ENCODE measurements at places on chromosomes 13 and 19.

GRCh38 chr13:48275507-48275906, 28.0 kb upstream of the RB1 start:
- H3K4me3 ChIP-seq: no peak overlapping the region
- H3K27me3 ChIP-seq: no peaks in the 10 kb centered on the region
- H3K36me3 ChIP-seq: peaks cover 3% of the 10 kb centered on the region

DNA sequence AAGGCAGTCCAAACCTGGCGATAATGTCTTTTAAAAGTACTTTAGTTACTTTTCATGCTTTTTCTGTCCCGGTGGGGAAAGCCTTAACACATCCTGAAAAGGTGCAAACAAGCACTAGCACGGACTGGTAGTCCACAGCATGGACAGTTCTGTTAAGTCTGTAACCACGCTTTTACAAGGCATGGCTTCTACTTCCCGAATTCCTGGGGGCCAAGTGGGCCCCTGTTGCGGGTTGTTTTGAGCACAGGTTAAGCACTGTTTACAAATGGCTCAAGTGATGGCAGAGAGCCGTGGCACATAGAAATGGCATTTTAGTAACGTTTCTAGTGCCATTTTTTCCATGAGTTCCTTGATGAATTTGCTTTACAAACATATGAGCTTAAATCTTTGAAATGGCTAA, 37.6 kb downstream of the ZNF493 start:
- H3K27me3 ChIP-seq: no peaks in the 10 kb centered on the region
- H3K36me3 ChIP-seq: peaks cover 9% of the 10 kb centered on the region
- no peaks in the 10 kb centered on the region for H3K4me1 ChIP-seq
- DNase-seq: no peak
- H3K27ac ChIP-seq: no peak overlapping the region

DNA sequence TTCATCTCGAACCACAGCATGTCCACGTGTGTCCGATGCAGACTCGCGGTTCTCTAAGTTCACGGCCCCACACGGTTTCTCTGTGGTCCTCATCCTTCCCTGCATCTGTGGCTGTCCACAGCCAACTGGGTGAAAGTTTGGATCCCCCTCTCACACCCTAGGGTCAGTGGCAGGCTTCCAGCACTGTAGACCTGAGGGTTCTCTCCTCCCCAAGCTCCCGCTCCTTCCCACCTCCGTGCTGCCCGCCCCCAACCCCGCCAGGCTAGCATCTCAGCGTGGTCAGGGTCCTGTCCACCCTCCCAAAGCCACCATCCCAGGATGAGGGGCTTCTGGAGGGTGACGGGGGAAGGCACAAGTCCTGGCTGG, 3.0 kb downstream of the ANGPTL4 start:
- H3K4me3 ChIP-seq: no peak overlapping the region
- H3K27me3 ChIP-seq: peaks cover 27% of the 10 kb centered on the region
- no peak for DNase-seq

DNA sequence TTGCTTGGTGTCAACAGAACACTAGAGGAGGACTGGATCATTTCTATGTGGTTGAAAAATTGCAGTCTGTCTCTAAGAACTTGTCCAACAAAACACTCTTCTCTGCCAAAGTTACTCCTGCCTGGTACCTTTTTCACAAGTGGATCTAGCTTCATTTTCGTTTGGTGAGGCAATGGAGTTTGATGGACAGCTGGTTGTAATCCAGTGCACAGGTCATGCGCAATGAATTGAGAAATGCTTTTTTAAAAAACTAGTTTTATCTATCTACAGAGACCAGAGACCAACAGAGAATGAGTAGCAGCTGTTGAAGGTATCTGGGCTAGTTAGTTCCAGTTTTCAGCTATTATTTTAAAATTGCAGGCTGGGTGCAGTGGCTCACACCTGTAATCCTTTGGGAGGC, 12.0 kb upstream of the KBTBD6 start:
- no peak for DNase-seq
- H3K4me1 ChIP-seq: peaks cover 4% of the 10 kb centered on the region
- H3K27me3 ChIP-seq: no peaks in the 10 kb centered on the region
- H3K4me3 ChIP-seq: no peak overlapping the region
- H3K27ac ChIP-seq: no peak overlapping the region

- H3K36me3 ChIP-seq: no peaks in the 10 kb centered on the region
- H3K4me3 ChIP-seq: no peak overlapping the region
- no peak for DNase-seq
Measured at GRCh38 chr13:59658027-59658737, 505.5 kb downstream of the DIAPH3 start.

- H3K27me3 ChIP-seq: no peaks in the 10 kb centered on the region
- peaks cover 57% of the 10 kb centered on the region for H3K4me1 ChIP-seq
- no peak for DNase-seq
- peak overlapping the region; percentile 59 for H3K27ac ChIP-seq
Measured at GRCh38 chr13:40564342-40565001, 102.0 kb downstream of the FOXO1 start.

DNA sequence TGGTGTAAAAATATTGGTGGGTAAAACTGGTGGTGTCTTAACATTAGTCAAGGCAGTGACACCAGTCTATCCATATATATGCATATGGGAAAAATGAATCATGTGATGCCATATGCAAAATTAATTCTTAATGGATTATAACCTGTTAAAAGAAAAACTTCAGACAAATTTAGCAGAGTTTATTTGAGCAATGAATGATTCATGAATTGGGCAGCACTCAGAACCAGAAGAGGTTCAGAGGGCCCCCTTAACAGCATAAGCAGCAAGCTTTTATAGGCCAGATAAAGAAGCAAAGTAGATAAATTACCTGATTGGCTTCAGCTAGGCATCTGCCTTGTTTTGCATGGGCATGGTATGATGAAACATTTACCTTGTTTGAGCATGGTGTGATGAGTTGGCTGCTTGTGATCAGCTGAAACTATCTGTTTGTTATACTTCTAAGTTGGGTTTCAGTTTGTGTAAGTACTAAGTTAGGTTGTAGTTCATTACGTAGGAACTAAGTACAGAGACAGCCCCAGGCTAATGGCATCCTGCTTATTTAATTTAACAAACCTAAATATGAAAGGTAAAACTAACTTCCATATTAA, 66.6 kb downstream of the DNAJC15 start:
- no peak overlapping the region for H3K4me3 ChIP-seq
- no peak for DNase-seq
- peaks cover 5% of the 10 kb centered on the region for H3K4me1 ChIP-seq
- H3K36me3 ChIP-seq: peaks cover 11% of the 10 kb centered on the region
- H3K27ac ChIP-seq: no peak overlapping the region

- H3K36me3 ChIP-seq: peaks cover 2% of the 10 kb centered on the region
- DNase-seq: no peak
- H3K27ac ChIP-seq: no peak overlapping the region
- H3K4me1 ChIP-seq: peaks cover 6% of the 10 kb centered on the region
Measured at GRCh38 chr19:54426291-54426931, 11.1 kb downstream of the TTYH1 start.

DNA sequence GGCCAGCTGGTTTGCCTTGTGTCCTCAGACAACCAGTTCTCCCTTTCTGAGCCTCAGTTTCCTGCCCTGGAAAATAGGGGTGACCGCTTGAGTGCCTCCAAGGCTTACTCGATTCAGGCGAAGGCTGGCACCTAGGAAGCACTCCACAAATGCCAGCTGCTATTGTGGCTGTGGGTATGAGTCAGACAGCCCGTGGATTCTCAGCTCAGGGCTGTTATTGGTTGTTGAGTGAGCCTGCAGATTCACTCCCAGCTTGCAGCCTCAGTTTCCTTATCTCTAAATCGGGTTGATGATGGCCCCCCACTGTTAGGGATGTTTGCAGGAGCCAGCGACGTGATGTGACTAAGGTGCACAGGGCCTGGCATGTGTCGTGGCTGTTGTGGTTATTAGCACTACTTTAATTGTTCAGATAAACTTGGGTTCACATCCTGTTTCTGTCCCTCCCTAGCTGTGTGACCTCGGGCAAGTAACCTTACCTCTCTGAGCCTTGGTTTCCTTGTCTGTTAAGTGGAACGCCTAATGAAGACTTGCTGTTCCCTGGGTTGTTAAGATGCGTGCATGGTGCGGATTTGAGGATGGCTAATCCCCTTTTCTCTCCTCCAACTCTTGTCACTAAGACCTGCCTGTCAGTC, 2.4 kb downstream of the MARK4 start:
- DNase-seq: no peak
- H3K36me3 ChIP-seq: peaks cover 1% of the 10 kb centered on the region
- H3K4me1 ChIP-seq: peaks cover 35% of the 10 kb centered on the region
- peaks cover 2% of the 10 kb centered on the region for H3K27me3 ChIP-seq

- peaks cover 10% of the 10 kb centered on the region for H3K36me3 ChIP-seq
- no peaks in the 10 kb centered on the region for H3K27me3 ChIP-seq
- no peak for DNase-seq
- peak overlapping the region; percentile 17 for H3K4me3 ChIP-seq
Measured at GRCh38 chr13:46656786-46657185, 103.8 kb downstream of the LRCH1 start.

DNA sequence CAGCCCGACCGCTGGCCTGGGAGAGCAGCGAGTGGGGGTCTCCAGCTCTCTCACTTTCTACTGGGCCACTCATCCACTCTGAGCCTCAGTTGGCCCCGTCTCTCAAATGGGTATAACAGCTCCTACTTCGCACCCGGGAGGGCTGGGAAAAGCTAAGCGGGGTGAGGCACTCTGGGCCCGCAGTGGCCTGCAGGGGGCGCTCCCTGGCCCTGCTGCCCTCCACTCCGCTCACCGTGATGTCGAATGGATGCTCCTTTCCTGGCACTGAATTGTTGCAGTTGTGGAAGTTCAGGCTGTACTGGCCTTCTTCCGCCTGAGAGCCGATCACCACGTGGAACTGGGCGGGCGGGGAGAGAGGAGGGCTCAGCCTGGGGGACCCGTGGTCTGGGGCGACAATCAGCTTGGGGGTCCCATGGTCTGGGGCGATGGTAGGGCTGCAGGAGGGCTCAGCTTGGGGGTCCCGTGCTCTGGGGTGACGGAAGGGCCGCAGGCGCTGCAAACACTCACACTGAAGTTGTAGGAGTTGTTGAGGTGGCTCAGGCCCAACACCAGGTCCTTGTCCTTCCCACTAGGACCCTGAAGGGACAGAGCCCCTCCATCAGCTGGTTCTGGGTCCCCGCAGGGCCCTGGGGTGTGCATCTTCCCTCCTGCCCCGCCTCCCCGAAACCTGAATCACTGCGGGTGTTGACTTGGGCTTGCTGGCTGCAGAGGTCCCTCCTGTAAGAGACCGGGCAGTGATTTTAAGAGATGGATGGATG, 3.9 kb downstream of the GPR108 start:
- H3K27me3 ChIP-seq: no peaks in the 10 kb centered on the region
- no peak for DNase-seq
- peaks cover 24% of the 10 kb centered on the region for H3K4me1 ChIP-seq
- no peak overlapping the region for H3K4me3 ChIP-seq
- peaks cover 15% of the 10 kb centered on the region for H3K36me3 ChIP-seq

DNA sequence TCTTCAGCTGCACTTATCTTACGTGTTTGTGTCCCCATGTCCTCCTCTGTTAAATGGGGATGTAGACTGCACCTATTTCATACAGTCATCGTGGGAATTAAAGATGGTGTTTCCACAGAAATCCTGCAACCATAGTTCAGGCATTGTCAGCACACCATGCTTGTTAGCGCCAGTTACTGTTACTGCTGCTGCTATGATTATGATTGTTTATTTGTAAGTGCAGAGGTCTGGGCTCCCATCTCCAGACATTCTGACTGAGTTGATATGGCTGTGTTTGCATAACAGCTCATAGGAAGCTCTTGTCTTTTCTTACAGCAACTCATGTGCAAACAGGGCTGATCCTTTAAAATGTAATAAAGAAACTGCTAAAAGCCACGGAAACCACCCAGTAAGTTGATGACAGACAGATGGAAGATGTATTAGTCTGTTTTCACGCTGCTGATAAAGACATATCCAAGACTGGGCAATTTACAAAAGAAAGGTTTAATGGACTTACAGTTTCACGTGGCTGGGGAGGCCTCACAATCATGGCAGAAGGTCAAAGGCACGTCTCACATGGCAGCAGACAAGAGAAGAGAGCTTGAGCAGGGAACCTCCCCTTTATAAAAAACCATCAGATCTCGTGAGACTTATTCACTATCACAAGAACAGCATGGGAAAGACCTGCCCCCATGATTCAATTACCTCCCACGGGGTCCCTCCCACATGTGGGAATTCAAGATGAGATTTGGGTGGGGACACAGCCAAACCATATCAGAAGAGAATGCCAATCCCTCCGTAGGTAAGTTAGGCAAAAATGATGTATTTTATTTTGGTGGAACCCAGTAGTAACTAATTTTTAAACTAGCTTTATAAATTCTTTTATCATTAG, 1.6 kb downstream of the ZSCAN5A start:
- no peak for DNase-seq
- H3K4me1 ChIP-seq: peaks cover 11% of the 10 kb centered on the region
- peak overlapping the region; percentile 100 for H3K27ac ChIP-seq
- peak overlapping the region; percentile 97 for H3K4me3 ChIP-seq

- peaks cover 3% of the 10 kb centered on the region for H3K27me3 ChIP-seq
- no peaks in the 10 kb centered on the region for H3K36me3 ChIP-seq
- DNase-seq: no peak
- no peak overlapping the region for H3K4me3 ChIP-seq
Measured at GRCh38 chr19:6340493-6341201, 7.2 kb upstream of the ACER1 start.

GRCh38 chr13:36251526-36251925, 37.2 kb upstream of the SOHLH2 start:
- no peak overlapping the region for H3K27ac ChIP-seq
- peaks cover 2% of the 10 kb centered on the region for H3K27me3 ChIP-seq
- H3K36me3 ChIP-seq: peaks cover 2% of the 10 kb centered on the region

DNA sequence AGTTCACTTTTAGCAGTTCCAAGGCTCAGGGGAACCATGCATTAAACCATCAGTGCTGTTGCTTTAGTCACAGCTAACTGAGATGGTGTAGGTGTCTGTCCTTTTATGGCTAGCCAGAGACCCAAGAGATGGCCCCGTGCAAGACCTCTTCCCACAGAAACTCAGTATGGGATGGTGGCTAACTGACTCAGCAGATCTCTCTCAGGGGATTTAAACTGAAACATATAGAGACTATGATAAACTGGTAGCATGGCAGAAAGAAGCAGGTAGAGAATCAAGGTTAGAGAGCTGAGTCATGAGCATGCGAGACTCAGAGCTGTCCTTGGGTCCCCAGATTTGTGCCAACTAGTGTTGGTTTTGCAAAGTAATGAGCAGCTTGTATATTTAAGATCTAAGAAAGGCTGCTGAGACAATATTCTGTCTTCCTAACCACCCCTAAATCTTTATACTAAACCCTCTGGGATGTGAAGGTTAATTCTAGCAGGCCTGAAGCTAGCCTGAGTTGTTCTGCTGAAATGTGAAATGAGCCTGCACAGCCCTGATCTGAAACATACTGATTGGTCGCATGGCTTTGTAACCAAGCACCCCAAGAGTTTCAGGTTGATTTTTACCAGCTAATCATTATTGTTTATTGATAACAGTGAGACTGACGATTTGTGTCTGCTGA, 6.5 kb upstream of the SCEL start:
- no peak overlapping the region for H3K27ac ChIP-seq
- H3K4me3 ChIP-seq: no peak overlapping the region
- no peaks in the 10 kb centered on the region for H3K36me3 ChIP-seq
- DNase-seq: no peak
